ENCODE measurements at places on chromosomes 3 and 15.

DNA sequence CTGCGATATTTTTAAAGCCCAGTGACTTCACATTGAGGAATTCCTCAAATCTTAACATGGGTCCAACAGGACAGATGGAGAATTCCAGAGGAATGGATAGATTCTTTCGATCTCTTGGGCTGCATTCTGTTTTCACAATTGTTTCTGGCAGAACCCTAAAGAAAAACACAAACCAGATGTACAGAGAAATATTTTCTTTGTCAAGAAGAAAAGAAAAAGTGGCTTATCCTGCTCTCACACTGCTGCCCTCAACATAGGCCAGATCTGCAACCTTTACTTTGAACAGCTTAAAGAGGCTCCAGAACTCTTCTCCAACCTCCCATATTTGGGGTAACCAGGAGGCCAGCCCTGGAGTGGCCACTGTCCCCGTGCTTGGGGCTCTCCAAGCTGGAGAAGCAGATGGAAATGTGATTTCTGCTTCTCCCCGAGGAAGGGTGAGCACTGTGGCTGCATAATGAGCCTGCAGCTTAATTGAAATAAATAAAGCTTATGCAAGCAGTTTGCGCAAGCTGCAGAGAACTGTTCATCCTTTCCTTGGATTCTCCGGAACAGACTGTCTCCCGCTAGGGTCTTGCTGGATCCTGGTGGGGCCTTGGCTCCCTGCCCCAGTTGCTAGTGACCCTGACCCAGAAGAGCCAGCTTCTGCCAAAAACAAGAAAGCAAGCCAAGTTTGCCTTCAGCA lies 453.2 kb upstream of the PROK2 start:
- no peak for DNase-seq

GRCh38 chr3:189890496-189890895 lies 230.2 kb downstream of the P3H2 start:
- no peak for DNase-seq

- DNase-seq, result no peak
Observed at GRCh38 chr3:48429960-48430707, at the start of gene PLXNB1. TSS of gene PLXNB1 (minus strand) at chr3:48430086. CDS start at chr3:48424611, 5,475 bp downstream.

DNA sequence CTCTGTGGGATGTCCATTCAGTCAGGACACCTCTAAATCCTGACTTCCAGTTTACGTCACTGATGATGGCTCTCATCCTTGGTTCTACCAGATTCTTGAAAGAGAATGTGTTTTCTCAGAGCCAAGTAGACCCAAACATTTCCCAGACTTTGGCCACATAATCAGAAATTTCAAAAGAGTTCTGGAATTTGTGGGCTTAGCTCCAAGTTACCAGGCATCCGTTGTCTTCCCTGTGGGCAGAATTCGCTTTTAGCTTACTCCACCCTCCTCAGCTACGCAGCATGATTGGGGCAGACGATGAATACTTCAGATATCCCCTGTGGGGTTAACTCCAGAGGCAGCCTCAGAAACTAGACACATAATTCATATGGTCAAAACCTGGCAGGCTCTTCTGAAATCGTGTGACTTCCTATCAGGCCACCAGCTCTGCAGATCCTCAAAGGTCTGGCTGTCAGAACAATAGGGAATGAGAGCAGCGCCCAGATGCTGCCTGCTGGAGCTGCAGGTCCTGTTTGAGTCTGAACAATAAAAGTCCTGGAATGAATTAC lies 30.6 kb downstream of the CRTC3 start:
- no peak for DNase-seq

DNA sequence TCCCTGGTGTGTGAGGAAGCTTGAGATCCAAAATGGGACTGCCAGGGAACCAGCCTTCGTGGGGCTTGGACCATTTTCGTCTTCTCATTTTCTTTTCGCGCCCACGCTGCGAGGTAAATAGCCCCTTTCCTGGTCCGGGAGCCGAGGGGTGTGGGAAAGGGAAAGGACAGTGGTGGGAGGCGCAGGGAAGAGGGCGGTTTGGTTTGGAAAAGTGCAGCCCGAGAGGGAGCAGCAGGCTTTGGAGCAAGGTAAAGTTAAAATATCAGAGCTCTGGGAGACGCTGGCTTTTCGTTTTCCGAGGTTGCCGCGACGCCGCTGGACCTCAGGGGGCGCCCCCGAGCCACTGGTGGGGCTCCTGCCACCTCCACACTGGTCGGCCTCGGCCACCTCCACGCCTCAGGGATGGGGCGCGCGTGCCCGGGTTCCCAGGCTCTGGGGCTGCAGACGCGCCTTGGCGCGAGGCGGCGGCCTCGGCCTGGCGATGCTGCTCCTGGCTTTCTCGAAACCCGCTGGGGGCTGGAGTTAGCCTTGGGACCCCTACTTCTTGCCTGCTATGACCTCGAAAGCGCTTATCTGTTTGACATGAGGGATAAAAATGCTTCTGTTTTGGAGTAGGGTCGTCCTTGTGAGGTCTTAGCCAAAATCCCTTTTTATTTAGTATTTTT lies 3.2 kb downstream of the PTPRG start:
- DNase-seq, result no peak

- DNase-seq, result peak; percentile 8
Observed at GRCh38 chr15:70596354-70597055, 166.9 kb downstream of the UACA start.

- DNase-seq, result no peak
Observed at GRCh38 chr3:16369276-16369675, 104.3 kb downstream of the OXNAD1 start.

DNA sequence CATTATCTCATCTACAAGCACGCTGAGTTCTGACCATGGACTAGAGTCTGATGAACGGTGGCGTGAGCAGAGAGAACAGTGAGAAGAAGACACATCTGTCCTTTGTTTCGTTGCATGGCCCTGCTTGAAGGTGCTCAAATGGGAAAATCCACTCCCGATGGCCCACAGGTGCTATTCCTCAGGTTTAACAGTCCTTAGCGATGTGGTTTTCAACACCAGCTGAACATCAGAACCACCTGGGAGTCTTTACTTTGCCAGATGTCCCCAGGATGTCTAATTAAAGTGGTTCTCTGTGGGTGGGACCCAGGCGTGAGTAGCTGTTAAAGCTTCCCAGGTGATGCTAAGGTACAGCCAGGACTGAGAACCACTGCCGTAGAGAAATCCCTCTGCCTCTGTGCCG lies 13.0 kb downstream of the ADAMTS17 start:
- no peak for DNase-seq

Data from inflammatory macrophage treated with lipopolysaccharide for 4 hours (primary cell).